Stimulated activated CD8-positive, alpha-beta memory T cell treated with anti-CD3 and anti-CD28 coated beads, Interleukin-7, amount 100 ng/mL, for 1 hour (primary cell): ENCODE measurements at places on chromosomes 13 and 19.

DNA sequence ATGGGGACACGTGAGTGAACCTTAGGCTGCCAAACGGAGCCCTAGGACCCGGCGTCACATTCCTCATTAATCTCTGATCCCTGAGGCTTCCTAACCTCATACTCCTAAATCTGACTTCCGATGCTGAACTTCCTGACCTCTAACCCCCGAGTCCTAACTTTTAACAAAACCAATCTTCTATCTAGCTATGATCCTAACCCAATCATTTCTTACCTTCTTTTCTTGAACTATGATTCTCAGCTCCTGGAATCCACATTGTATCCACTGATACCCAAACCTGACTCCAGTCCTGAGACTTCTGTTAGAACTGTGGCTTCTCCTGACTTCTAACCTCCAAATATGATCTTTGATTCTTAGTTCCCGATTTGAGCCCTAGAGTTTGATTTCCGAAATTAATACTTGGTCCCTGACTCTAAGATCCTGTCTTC lies 447 bp downstream of the NFKBIB start:
- no peak for DNase-seq

- DNase-seq: no peak
These were observed 2818.6 kb upstream of the PCDH20 start for GRCh38 chr13:64234255-64234654.

DNA sequence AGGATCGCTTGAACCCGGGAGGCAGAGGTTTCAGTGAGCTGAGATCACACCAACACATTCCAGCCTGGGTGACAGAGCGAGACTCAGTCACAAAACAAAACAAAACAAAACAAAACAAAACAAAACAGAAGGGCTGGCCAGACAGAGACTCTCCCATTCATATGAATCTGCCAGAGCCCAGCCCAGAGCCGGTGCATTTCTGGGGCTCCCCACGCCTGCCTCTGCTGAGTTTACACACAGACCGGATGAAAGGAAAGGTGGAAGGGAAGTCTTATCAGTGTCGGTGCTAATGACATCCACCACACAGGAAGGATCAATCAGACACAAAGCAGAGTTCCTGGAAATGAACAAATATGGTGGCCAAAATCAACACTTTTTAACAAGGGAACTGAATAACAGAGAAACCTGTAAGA lies 6.8 kb downstream of the TRAPPC6A start:
- DNase-seq: no peak

DNA sequence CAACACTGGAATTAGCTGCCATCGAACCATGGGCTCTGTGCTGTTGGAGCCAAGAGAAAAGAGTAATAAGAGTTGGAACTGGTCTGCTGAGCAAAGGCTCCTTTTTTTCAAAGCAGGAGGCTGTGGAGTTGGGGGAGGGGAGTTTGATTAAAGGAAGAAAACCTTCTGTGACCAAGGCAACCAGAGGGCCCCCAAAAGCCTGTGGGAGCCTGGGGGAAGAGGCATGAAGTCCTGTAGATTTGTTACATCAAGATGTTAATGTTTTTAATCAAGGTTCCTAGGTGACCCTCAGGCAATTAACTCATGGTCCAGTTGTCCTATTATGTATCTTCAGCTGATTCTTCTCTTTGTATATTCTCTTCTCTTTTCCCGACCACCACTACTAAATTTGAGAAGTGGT lies 403.9 kb downstream of the NDFIP2 start:
- DNase-seq: no peak

- no peak for DNase-seq
These were observed 133.0 kb downstream of the SIPA1L3 start for GRCh38 chr19:38039966-38040365.

DNA sequence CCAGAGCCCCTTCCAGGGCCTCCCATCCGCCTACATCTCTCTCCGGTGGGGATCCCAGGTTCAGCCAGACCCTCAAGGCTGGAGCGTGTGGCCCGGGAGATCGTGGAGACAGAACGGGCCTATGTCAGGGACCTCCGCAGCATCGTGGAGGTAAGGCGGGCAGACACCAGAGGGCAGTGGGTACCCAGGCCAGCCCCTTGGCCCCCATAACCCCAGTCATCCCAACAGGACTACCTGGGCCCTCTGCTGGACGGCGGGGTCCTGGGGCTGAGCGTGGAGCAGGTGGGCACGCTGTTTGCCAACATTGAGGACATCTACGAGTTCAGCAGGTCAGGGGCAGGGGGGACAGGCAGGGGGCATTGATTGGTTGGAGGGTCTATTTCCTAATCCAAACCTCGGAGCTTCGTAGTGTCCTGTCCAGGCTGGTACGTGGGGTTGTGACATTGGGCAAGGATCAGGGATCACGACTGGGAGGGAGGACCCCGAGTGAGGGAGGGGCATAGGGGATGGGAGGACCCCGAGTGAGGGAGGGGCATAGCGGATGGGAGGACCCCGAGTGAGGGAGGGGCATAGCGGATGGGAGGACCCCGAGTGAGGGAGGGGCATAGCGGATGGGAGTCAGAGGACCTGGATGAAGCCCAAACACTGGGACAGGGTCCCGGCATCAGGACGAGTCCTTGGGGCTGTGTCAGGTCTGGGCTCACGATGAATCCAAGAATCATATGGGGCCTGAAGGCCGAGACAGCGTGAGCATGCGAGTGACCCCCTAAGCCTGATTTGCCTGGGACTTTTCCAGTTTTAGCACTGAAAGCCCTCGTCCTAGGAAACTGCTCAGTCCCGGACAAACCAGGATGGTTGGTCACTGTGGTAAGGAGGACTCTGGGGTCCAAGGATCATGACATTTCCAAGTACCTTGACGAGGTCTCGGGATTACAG lies 2.9 kb downstream of the PLEKHG2 start:
- no peak for DNase-seq

DNA sequence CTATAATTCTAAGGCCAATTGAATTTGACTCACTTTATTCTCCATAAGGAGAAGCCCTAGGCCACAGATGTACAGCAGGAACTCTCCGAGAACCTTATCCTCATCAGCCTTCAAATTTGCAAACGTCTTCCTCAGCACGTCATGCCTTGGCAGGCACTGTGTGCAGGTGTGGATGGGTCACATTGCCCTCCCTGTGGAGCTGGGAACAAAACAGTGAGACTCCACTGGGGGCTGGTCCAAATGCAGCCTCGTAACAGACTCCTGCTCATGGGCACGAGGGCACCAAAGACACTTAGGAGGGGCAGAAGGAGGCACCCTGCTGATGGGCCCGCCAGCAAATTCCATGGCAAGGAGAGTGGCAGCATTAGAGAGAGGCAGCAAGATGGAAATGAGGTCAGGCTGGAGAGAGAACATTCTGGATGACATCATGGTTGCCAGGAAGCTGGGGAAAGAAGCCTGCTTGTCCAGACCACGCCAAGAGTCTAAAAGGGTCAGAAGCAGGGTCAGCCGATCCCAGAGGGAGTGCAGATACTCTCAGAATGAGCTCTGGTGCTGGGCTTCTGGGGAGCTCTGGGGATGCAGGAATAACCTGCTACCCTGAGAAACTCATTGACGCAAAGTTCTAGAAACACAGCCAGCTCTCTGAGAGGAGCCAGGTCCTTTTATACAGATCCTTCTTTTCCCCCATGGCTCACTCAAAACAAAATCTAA lies 242.2 kb downstream of the B3GLCT start:
- no peak for DNase-seq

- no peak for DNase-seq
These were observed 26.5 kb upstream of the LSM14A start for GRCh38 chr19:34145741-34146202.

GRCh38 chr19:30896554-30896953 lies 452.7 kb downstream of the TSHZ3 start:
- no peak for DNase-seq

GRCh38 chr13:106911020-106911419 lies 343.1 kb upstream of the ARGLU1 start:
- no peak for DNase-seq

DNA sequence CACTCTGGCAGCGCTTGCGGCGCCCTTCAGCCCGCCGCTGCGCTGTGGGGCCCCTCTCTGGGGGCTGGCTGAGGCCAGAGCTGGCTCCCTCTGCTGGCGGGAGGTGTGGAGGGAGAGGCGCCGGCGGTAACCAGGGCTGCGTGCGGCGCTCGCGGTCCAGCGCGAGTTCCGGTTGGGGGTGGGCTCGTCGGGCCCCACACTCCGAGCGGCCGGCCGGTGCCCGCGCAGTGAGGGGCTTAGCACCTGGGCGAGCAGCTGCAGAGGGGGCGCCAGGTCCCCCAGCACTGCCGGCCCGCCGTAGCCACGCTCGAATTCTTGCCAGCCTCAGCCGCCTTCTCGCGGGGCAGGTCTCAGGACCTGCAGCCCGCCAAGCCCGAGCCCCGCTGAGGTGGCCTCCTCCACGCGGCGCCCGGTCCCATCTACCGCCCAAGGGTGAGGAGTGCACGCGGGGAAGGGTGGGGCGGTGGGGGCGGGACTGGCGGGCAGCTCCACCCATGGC lies 879.0 kb upstream of the SLITRK5 start:
- DNase-seq: no peak
